ENCODE measurements at places on chromosomes 1 and 21. TPM values are rescaled to one million over a fixed set of nuclear protein-coding genes. Genes with fewer than 3 reads are reported as not detected.
A peak's percentile ranks its signal among the peaks of the same experiment; 100 is the strongest.

GRCh38 chr1:58283388-58284224 is 262.9 kb downstream of the OMA1 start:
- no peak for DNase-seq

PRMT2 gene
- total RNA-seq = 114 TPM

PCSK9 gene
- 23.5 TPM for total RNA-seq

DNA sequence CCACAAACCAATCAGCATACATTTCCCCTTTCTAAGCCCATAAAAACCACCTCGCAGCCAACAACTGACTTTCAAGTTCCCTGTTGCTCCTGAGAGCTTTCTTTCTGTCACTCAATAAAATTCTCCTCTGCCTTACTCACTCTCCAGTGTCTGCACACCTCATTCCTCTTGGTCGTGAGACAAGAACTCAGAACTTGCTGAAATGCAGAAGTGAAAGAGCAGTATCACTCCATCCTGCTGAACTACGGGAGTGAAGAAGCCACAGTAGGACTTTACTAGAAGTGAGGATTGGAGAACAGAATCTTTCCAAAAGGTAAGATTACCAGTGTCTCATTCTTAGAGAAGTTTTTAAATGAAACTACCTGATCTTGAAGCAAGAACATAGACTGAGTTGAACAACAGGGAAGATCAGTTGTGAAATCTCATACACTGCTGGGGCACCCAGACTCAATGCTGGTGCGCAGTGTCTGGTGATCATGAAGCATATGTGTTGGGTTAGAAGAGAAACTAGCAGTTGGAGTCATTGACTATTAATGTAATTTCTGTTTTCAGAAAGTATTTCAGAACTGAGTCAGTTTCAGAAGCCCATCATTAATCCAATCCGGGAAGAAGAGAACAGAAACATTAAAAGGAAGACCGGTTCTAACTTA is 726.9 kb upstream of the TMPRSS15 start:
- DNase-seq = no peak

GRCh38 chr1:966135-966703 is at the start of gene PLEKHN1:
TSS of gene PLEKHN1 (plus strand) at chr1:966482. CDS start at chr1:966532, 50 bp downstream.
- no peak for DNase-seq

- peak; percentile 31 for DNase-seq
These were observed 2.5 kb upstream of the PLEKHM2 start for GRCh38 chr1:15681349-15682292.

DNA sequence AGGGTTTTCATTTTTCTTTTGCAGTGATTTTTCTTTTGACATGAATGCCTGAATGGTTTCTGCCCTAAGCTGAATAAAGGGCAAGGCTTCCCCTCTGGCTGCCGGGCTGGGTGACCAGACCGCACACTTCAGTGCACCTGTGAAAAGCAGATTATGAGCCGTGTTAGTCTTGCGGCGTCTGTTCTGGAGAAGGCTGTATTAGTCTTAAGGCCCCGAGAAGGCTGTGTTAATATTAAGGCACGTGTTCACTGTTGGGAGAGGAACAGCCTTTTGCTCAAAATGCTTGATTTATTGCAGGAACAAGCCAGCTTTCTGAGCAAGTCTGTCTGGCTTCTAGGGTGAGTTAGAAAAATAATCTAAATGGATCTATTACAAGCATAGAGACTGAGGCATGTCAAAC is 54.7 kb upstream of the DNAH14 start:
- DNase-seq = no peak

DNA sequence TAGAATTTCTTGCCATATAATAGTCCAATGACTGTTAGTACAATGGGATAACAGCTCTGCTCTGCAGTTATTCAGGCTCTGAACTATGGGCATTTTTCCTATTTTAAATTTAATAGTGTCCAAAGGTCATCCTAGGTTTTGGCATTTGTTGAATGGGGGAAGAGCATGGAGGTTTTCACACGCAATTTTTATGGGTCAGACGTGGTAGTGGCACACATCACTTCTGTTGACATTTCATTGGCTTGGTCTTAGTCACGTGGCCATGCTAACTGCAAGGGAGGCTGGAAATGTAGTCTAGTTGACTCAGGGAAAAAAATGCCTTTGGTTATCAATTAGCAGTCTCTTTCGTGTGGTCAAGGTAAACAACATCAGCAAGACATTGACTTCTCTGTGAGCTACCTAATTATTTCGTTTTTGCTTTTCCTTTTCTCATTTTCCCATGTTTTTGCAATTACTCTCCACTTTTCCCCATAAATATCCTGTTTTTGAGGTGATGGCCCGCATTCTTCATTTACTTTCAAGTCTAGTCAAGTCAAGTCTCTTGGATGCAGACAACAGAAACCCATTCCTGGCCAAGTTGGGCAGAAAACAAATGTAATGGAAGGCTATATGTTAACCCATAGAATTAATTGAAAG is 82.8 kb downstream of the DYRK1A start:
- no peak for DNase-seq

GRCh38 chr21:30714456-30714855 is 4.1 kb downstream of the KRTAP21-3 start:
- DNase-seq = no peak

DNA sequence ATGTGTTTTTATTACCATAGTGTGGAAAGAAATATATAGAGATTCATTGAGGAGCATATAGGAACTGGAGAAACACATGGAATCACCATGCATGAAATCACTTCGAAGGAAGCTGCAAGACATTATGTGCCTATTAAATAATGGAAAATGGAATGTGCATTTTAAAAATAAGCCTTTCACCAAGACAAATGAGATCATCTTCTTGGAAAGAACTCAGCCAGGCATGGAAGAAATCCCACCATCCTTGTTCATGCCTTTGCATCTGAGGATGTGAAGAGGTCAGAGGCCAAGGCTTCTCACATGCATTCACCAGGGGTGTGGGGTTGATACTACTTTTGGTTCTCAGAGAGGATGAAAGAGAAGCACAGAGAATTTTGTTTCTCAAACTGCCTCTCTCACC is 50.0 kb downstream of the C1orf198 start:
- no peak for DNase-seq

DNA sequence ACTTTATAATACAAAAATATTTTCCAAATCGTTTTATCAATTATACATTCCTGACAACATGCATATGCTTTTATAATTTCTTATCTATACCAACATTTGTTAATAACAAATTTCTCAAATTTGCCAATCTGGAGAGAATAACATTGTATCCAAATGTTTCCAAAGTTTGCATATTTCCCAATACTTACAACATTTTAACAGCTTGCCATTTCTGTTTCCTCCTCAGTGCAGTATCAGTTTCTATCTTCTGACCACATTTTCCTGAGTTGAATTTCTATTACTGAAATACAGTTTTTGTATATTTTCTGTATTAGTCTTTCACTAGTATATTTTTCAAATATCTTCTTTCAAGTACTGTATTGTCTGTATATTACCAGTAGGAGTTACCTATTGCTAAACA is 1594.3 kb downstream of the PLA2G4A start:
- no peak for DNase-seq

DNA sequence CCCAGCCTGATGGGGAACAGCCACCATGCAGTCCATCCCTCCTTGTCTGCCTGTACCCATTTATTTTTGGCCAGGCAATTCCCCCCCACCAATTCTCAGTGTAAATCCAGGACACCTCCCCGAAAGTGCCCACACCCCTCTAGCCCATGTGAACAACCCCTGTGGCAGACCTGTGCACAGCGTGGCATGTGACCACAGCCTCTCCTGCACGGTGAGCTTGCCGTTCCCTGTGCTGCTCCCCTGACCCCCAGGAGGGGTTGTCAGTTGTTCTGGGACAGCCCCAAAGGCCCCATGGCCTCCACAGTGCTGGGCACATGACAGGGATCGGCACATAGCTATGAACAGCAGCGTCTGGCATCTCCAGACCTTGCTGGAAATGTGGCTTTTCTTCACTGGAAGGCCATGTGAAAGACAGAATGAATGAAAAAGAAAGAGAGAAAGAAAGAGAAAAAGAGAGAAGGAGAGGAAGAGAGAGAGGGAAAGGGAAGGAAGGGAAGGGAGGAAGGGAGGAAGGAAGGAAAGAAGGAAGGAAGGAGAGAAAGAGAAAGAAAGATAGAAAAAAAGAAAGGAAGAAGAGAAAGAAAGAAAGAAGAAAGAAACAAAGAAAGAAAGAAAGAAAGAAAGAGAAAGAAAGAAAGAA is 3.9 kb downstream of the CAPN9 start:
- no peak for DNase-seq

SMIM1 gene
- 9.3 TPM for total RNA-seq

Measured in upper lobe of right lung (tissue), 1 donor.